ENCODE measurements at places on chromosomes 13 and 19.

DNA sequence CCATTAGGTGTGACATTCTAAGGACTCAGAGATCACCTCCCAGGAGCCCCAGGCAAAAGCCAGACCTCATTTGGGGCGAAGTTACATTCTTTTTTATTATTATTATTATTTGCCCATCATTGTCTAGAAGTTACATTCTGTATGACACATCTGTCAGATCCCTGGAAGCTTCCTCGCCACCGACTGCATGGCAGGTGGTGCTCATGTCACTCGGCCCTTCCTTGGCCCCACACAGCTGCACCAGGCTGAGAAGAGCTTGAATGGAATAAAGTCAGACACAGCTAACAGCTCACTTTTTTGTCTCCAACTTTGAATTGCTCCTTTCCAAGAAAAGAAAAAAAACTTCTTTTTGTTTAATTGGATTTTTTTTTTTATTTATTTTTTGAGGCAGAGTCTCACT, 41.4 kb upstream of the LDLR start:
- no peak for DNase-seq

- no peak for DNase-seq
These were observed 9.6 kb downstream of the ZIC2 start for GRCh38 chr13:99991013-99991827.

GRCh38 chr13:96141032-96141431, 51.1 kb downstream of the HS6ST3 start:
- peak; percentile 45 for DNase-seq

- no peak for DNase-seq
These were observed 27.2 kb upstream of the NDUFS7 start for GRCh38 chr19:1356508-1356865.

DNA sequence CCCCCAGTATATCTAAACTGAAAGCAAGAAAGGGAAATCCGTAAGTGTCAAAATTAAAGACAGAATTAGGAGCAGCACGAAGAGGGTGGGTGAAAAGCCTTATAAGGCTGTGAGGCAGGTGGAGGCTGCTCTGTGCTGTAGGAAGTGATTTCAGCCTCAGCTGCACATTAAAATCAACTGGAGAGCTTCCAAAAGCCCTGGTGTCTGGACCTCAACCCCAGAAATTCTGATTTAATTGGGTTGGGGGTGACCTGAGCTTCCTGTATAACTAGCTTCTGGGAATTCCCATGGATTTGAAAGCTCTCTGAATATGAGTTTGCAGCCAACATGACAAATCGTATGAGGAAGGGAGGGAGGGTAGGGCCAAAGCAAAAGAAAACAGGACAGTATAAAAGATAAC, 242.4 kb upstream of the TMTC4 start:
- DNase-seq = no peak

- no peak for DNase-seq
These were observed 144.3 kb upstream of the FRY start for GRCh38 chr13:31887286-31887685.

- no peak for DNase-seq
These were observed 5.6 kb downstream of the RPS9 start for GRCh38 chr19:54206030-54206830.

- no peak for DNase-seq
These were observed 82.0 kb downstream of the TEX26 start for GRCh38 chr13:31014456-31014855.

Measured in trophoblast cell (in vitro differentiated cells and primary cell).